PC-3 (cell line): ENCODE measurements at places on chromosomes 1 and 21. TPM values are rescaled to one million over a fixed set of nuclear protein-coding genes. Genes with fewer than 3 reads are reported as not detected.

Gene CLCA1
- total RNA-seq, result not detected in 2 replicates

DNA sequence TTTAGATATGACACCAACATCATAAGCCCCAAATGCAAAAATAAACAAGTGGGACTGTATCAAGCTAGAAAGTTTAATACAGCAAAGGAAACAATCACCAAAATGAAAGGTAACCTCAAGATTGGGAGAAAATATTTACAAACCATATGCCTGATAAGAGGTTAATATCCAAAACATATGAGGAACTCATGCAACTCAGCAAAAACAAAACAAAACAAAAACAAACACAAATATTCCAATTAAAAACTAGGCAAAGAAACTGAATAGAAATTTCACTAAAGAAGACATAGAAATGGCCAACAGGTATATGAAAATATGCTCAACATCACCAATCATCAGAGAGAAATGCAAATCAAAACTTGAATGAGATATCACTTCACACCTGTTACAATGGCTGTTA, 116.5 kb upstream of the ATP1B1 start:
- DNase-seq, result no peak

Gene NAXE
- total RNA-seq, result 237 and 261 TPM in 2 replicates

- DNase-seq, result no peak
Measured at GRCh38 chr21:41290106-41290799, 26.3 kb upstream of the FAM3B start.

Gene SDC3
- total RNA-seq, result 10.0 and 20.3 TPM in 2 replicates

DNA sequence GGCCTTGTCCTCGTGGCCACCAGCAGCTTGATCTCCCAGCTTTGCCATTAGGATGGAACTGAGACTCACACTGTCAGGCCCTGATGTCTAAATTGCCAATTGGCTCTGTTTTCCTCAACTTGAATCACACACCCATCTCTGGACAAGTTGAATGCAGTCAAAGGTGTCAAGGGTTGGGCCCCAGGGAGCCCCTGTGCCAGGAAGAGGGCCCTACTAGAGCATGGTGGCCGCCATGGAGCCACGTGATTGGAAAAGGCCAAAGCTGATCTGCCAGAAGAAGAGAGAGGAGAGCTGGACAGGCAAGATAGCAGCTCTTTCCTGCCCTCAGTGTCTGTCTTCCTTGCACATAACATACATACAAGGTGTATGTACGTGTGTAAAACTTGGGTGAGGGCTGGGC, 54.9 kb upstream of the NEK2 start:
- no peak for DNase-seq

GRCh38 chr1:185318431-185319138, 1.5 kb upstream of the IVNS1ABP start:
- no peak for DNase-seq

GRCh38 chr1:27233667-27234048, 774 bp upstream of the WDTC1 start:
- no peak for DNase-seq

GRCh38 chr1:147083919-147084272, 88.4 kb downstream of the PRKAB2 start:
- no peak for DNase-seq

DNA sequence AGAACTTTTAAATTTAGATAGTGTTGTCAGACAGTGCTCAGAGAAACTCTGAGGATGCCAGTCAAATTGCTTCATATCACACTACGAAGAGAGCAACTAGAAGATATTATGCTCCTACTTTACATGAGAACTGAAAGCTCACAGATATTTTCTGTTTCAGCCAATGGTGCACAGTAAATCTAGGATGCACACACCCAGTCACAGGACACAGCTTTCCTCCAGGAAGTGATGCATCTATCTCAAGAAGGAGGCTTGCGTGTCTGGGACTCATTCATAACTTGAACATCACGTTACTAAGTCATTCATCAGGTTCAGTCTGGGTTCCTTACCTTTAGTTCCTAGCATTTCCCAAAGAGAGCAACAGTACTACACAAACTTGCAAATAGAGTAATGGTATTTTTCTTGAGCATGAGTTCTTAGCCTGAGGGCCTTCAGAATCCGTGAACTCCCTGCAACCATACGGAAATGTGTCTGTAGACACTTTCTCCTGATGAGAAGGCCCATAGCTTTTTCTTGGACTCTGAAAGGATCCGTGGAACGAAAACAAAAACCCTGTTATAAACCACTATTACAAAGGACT, 12.2 kb downstream of the ZNF697 start:
- DNase-seq, result no peak

DNA sequence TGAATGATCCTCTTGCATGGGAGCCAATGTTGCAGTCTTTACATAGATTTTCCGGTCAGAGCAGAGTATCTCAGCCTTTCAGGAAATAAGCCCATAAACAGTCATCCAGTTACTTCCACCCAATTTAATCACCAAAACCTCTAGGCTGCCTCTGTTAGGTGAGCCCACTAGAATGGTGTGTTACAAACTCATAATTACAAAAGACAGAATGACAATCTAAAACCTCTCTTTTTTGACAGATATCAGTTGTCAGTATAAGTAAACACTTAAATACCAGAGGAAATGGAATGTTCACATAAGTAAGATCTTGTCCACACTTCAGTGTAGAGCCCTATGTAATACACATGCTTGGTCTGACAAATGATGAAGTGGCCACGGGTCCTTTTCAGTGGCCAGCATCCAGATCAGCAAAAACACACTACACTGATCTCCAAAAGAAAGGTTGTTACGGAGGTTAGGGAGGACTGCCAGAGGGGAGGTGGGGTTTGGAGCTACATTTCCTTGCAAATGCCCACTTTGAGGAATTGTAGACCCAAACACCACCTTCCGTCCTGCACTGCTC, 71.3 kb upstream of the FBXO28 start:
- peak; percentile 24 for DNase-seq

DNA sequence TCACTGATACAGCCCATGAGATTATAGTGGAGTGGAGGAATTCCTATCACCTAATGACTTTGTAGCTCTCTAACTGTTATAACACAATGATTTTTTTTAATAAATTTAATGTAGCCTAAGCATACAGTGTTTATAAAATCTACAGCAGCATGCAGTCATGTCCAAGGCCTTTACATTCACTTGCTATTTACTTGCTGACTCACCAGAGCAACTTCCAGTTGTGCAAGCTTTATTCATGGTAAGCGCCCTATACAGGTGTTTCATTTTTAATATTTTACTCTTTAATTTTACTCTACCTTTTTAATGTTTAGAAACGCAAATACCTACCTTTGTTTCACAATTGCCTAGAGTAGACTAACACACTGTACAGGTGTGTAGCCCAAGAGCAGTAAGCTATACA, 1652.2 kb downstream of the BRINP3 start:
- peak; percentile 43 for DNase-seq

GRCh38 chr1:7596126-7596965, 174.8 kb upstream of the VAMP3 start:
- DNase-seq, result no peak

Gene ZBTB8B
- 0.22 and 0.23 TPM in 2 replicates for total RNA-seq

DNA sequence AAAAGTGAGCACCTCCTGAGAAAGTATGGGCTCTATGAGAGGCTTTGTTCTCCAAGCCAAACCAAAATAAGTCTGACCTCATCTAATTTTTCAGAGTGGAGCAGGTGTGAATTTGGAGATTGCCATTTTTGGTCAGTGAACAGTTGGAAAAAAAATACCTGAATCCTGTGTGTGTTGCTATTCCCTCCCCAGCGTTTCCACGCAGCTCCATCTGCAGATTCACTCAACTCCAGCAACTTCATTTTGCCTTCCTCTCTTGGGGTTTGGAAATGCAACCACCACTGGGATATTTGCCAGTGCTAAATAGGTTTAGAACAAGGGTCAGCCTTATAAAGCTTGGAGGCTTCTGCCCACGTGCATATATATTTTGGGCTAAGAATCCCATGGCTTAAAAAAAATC, 11.2 kb downstream of the CASQ2 start:
- no peak for DNase-seq

Gene XCL1
- total RNA-seq, result not detected in 2 replicates

Gene CYP4X1
- 0.52 and 1.0 TPM in 2 replicates for total RNA-seq

GRCh38 chr1:171841931-171842761, 848 bp downstream of the DNM3 start:
- DNase-seq, result no peak

Gene NDUFS5
- total RNA-seq, result 760 and 864 TPM in 2 replicates

- no peak for DNase-seq
Measured at GRCh38 chr1:232593717-232594502, 36.0 kb downstream of the SIPA1L2 start.

DNA sequence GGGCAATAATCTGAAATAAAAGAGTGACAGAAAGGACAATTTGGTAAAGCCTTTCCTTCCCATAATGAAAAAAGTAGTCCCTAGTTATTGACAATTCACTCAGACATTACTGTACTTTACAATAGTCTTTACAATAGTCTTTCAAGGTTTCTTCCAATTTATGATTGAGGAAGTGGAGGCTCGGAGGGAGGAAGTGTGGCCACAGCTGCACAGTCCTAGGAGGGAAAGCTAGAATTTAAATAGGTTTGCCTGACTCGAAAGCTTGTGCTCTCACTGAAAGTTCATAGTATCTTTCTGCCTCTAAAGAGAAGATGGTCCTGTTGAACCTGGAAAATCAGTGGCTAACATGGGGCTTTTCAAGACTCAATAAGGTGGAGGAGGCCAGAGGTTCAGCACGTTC, 203.2 kb downstream of the SDCCAG8 start:
- DNase-seq, result no peak

GRCh38 chr1:85584923-85585322, 4.4 kb downstream of the CCN1 start:
- no peak for DNase-seq

Gene LRRC39
- 0.84 and 0.86 TPM in 2 replicates for total RNA-seq

DNA sequence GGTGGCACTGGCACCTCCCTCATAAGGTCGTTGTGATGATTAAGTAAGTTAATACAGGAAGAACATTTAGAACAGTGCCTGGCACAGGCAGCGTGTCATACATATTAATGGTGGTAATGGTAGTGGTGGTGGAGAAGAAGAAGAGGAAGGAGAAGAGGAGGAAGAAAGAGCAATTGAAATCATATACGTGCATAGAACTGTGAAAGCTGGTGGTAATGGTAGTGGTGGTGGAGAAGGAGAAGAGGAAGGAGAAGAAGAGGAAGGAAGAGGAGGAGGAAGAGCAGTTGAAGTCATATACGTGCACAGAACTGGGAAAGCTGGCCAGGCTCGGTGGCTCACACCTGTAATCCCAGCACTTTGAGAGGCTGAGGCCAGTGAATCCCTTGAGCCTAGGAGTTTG, 121.3 kb upstream of the HOOK1 start:
- no peak for DNase-seq

Gene LCE1A
- total RNA-seq, result not detected in 2 replicates

Gene TRIM17
- not detected in 2 replicates for total RNA-seq

DNA sequence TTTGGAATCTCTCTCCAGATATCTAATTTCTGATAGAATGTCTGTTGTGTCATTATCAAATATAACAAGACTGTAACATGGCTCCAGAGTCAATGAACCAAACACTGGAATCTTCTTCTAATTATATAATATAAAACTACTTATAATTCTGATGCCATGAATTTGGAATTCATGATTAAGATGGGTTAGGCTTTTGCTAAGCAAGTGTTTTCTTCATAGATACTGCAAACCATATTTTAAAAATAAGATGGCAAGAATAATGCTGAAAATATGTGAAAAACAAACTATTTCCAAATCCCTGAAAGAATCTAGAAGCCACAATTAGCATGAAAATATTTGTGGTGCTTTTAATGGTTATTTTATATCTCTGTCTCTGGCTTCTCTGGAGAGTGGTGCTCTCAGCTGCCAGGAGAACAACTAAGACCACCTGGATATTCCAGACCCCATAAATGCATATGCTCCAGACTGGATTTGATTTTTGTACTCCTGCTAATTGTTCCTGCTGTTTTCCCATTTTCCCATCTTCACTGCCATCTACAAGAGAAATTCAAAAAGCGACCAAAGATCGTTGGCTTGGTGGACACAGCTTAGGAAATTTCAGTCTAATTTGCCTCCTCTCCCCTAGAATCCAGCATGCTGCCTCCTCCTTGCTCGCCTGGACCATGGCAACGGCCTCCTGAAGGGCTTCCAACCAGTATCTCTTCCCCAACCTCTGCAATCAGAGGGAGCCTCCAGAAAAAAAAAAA, 418.9 kb downstream of the SETD4 start:
- no peak for DNase-seq

DNA sequence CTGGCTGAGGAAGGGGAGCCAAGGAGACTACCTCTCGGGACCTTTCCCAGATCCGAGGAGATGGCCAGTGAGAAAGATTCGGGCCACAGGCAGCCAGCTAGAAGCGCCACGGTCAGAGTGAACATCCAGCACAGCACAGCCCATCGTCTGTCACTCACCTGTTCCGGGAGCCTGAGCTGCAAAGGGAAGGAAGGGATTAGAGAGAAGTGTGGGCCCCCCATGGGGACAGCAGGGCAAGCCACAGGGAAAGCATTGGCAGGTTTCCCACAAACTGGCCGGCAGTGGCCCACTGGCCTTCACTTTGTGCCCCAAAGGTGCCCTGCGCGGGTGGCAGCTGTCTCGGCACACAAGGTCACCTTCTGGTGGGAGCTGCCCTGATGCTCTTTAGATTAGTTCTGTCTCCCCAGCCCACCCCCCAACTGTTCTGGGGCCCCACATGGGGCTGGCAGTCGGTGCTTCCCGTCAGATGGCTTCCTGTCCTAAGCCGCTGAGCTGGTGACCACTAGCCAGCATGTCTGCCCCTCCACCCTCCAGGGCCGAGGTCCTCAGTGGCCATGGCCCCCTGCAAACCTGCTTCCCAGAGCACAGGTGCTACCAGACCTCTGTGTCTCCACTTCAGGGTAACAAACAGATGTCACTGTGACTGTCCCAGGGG, 56.7 kb downstream of the LACTBL1 start:
- DNase-seq, result no peak

Gene ETV3L
- not detected in 2 replicates for total RNA-seq

DNA sequence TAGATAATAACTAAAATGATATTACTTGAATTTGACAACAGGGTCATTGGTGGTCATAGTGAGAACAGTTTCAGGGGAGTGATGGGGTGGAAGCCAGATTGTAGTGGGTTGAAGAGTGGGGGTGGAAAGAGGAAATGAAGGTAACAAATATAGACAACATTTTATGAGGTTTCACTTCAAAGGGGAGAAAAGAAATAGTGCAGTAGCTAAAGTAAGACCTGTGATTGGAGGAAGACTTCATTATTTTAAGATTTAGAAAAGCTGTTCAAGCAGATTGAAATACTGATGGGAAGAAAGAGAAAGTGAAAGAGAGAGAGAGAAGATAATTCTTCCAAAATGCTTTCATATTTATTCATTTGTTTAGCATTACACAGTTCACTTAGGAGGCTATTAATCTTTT, 52.0 kb upstream of the KCNA3 start:
- DNase-seq, result no peak

GRCh38 chr1:30892671-30893073, 15.9 kb downstream of the SDC3 start:
- no peak for DNase-seq

Gene S100A14
- total RNA-seq, result 462 and 536 TPM in 2 replicates

Gene RRAGC
- 7.0 and 10.0 TPM in 2 replicates for total RNA-seq

- no peak for DNase-seq
Measured at GRCh38 chr1:34362949-34363348, 186.2 kb downstream of the C1orf94 start.

GRCh38 chr1:175734642-175735041, 8.8 kb downstream of the TNR start:
- DNase-seq, result no peak
